ENCODE measurements at places on chromosomes 5 and 9.

DNA sequence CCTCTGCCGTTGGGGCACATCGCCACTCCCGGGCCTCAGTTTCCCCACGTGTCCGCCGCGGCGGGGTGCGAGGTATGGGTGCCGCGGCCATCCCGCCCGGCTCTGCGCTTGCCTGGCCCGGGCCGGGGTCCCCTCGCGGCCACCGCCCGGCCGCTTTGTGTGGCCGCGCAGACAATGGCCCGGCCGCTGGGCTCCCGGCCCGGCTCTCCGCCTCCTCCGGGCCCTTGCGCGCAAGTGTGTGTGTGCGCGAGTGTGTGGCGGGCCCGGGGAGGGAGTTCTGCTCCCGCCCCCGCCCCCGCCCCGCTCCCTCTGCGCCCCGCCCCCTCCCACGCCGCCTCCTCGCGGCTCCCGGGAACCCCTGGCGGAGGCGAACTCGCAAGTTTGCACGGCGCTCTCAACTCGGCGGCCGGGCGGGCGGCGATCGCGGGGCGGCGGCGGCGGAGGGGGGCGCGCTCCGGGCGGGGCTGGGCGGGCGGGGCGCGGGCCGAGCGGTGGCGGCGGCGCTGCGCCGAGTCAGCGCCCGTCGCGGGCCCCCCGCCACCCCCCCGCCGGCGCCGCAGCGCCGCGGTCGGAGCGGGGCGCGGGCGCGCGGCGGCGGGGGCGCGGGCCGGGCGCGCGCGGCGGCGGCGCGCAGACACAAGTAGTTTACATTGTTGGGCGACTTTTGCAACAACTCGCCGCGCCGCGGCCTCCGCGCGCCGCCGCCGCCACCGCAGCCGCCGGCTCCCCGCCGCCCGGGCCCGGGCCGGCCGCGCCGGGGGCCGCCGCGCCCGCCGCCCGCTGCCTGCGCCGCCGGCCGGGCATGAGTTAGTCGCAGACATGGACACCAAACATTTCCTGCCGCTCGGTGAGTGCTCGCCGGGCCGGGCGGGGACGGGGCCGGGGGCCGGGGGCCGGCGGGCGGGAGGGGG, at the start of gene RXRA:
Gene RXRA, plus strand, starts transcription at position 643 of the 911 bp plus-strand sequence. Its CDS starts 177 bp downstream, at position 820.
- peak; percentile 40 for DNase-seq

DNA sequence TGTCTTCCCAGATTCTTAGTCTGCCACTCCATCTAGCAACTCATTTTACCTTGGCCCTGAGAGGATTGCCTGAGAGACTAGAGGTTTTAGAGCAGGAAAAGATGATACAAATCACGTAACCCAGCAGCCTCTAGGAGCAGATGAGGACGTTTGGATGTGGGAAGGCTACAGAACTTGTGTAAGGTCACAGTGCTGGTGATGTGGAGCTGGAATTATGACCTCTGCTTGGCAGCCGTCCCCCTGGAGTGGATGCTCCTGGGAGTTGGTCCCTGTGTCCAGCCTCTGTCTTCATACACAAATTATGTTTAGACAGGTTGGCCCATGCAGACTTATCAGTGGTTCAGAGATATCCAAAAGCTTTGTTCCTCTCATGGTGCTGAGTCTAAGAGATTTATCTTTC, 499.0 kb downstream of the EBF1 start:
- DNase-seq: no peak

- no peak for DNase-seq
Measured at GRCh38 chr5:73339051-73339575, 109.5 kb downstream of the FOXD1 start.

- DNase-seq: no peak
Measured at GRCh38 chr5:71663191-71663969, 55.7 kb upstream of the CARTPT start.

DNA sequence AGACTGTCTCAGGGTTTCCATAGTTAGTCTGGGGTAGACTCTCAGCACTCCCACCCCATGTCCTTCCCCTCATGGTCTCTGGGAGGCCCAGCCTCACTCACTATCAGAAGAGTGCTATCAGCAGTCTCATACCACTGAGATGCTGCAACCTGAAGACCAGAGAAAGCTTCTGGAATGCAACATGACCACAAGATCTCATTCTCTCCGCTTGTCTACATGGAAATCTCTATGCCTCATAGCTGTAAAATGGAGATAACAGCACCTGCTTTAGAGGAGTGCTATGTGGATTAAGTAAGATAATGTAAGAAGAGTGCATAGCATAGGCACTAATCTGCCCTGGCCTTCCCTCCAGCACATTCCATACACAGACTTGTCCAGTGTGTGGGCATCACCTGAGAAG, 47.0 kb upstream of the ZNF169 start:
- no peak for DNase-seq

GRCh38 chr9:131193051-131193450, 67.7 kb downstream of the NUP214 start:
- DNase-seq: no peak

DNA sequence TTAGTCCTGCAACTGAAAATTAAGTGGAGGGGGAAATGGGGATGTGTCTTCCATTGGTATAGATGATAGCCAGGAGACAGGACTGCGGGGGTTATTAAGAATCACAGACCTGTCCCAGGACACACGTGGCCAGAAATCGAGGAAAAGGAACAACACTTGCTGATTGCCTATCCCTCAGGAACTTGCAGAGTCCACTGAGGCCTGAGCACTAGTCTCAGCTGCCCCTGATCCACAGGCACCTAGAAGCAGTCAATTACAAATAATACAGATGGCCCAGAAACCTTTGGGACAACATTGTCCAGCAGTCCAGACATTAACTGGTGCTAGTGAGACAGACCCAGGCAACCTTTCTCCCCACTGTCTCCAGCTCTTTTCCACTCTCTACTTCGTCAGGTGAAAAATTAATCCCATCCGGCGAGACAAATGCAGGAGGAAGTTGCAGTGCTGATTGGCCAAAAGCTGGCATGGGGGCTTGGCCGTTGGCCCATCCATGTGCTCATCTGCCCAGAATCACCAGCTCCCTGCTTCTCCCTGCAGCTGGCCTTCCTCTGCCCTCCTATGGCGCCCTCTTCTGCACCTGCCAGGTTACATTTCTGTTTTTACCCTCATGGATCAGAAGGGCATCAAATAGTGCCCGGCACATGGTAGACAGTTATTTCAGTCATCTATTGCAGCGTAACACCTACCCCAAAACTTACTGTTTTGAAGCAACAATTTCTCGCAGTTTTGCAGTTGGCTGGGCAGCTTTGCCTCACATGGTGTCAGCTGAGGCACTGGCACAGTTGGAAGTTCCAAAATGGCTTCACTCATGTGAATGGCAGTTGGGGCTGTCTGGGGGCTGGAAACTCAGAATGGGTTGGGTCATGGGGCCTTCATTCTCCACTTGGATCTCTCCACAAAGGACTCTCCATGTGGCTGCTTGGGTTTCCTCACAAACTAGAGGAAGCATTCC, 3.6 kb upstream of the B4GALT1 start:
- no peak for DNase-seq
